H1 (cell line): ENCODE measurements at places on chromosomes 4 and X. TPM values are rescaled to one million over a fixed set of nuclear protein-coding genes. Genes with fewer than 3 reads are reported as not detected.

SASH3 gene
- polyA plus RNA-seq = not detected in 2 replicates

SSX2 gene
- not detected in 2 replicates for polyA plus RNA-seq

CPLX1 gene
- polyA plus RNA-seq = 0.32 and 1.3 TPM in 2 replicates

FOXP3 gene
- polyA plus RNA-seq = 0.54 and 0.67 TPM in 2 replicates

DGKK gene
- polyA plus RNA-seq = 3.2 and 4.9 TPM in 2 replicates

TLR1 gene
- not detected in 2 replicates for polyA plus RNA-seq

PTPN13 gene
- 11.5 and 12.7 TPM in 2 replicates for polyA plus RNA-seq

BEX1 gene
- 39.9 and 61.0 TPM in 2 replicates for polyA plus RNA-seq

WAS gene
- 0.65 and 0.74 TPM in 2 replicates for polyA plus RNA-seq

WDR17 gene
- 1.4 TPM in 2 replicates for polyA plus RNA-seq

CCNB3 gene
- polyA plus RNA-seq = 0.30 and 0.31 TPM in 2 replicates

GAGE2A gene
- not detected in 2 replicates for polyA plus RNA-seq

F8A1 gene
- 17.0 and 18.9 TPM in 2 replicates for polyA plus RNA-seq

C4orf50 gene
- polyA plus RNA-seq = 0.08 and 0.16 TPM in 2 replicates

GUF1 gene
- 10.5 and 14.8 TPM in 2 replicates for polyA plus RNA-seq

SPANXN3 gene
- polyA plus RNA-seq = not detected in 2 replicates

FAM193A gene
- 8.7 and 12.5 TPM in 2 replicates for polyA plus RNA-seq

AGTR2 gene
- not detected in 2 replicates for polyA plus RNA-seq
